Cortex of kidney (tissue), 1 donor: ENCODE measurements at places on chromosomes 11 and 22.

GRCh38 chr11:102118937-102119336 lies 8.7 kb downstream of the YAP1 start:
- no peak for DNase-seq

DNA sequence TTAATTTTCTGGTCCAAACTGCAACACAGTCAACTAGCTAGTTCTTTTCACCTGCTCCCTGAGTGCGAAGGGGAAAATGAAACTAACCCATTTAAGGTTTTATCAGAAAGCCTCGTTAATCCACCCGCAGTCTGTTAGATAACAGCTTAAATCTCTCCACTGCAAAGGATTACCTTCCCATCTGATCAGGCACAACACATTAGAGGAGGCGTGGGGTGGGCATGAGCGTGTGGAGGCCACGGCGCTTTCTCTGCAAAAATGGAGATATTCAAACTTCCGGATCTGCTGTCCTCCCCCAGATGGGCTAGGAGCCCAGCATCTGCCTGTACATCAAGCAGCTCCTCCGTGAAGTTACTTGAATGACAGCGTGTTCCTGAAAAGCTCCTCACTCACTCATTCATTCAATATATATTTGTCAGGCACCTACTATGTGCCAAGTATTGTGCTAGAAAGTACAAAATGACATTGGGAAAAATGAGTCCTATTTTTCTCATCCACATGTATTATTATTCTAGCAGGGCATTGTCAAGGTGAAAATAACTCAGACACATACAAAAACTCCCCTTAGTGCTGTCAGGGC lies 13.5 kb upstream of the ANKK1 start:
- DNase-seq, result no peak

DNA sequence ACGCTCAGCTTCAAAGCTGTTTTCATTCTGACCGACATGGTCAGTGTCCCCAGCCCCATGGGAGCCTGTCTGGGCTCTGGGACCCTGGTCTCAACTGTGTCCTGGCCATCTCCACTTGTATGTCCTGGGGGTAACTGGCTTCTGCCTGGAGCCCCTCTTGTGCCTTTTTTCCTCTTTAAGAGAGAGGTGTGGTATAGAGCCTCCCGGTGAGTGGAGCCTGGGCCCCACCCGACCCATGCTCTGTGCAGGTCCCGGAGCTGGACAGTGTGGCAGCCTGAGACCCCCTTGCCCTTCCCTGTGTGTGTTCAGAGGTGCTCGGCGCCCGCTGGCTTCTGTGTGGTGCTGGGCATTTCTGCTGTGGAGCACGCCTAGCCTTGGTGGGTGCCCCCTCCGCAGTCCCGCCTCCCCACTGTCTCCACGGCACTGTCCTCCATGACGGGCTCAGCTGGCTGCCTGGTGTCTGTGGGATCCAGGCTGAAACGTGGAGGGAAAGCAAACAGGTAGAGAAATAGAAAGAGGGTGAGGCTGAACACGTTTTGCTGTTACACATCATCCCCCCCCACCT lies 74.9 kb downstream of the PARVB start:
- DNase-seq, result no peak

DNA sequence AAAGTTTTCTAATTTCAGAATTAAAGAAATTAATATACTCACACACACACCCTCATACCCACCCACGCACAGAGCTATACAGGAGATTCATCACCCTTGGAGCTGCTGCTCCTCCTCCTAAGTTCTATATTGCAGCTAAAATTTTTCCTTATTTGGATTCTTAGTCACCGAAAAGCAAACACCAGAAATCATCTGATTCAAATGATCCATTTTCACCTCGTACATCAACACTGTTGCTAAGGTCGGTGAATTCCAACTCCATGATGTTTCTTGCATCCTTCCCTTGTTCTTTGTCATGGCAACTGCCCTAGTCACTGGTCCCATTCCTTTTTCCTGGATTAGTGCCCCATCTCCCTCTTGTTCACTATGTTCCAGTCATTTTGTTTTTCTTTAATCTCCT lies 286.2 kb downstream of the GRM5 start:
- DNase-seq, result no peak

GRCh38 chr11:16114431-16114830 lies 241.9 kb downstream of the SOX6 start:
- DNase-seq, result no peak

GRCh38 chr22:43812890-43813289 lies 785 bp upstream of the EFCAB6 start:
- no peak for DNase-seq

GRCh38 chr11:46755962-46756361 lies 36.9 kb downstream of the F2 start:
- DNase-seq, result no peak

- DNase-seq, result no peak
These were observed 15.3 kb downstream of the PARVA start for GRCh38 chr11:12392672-12393071.

DNA sequence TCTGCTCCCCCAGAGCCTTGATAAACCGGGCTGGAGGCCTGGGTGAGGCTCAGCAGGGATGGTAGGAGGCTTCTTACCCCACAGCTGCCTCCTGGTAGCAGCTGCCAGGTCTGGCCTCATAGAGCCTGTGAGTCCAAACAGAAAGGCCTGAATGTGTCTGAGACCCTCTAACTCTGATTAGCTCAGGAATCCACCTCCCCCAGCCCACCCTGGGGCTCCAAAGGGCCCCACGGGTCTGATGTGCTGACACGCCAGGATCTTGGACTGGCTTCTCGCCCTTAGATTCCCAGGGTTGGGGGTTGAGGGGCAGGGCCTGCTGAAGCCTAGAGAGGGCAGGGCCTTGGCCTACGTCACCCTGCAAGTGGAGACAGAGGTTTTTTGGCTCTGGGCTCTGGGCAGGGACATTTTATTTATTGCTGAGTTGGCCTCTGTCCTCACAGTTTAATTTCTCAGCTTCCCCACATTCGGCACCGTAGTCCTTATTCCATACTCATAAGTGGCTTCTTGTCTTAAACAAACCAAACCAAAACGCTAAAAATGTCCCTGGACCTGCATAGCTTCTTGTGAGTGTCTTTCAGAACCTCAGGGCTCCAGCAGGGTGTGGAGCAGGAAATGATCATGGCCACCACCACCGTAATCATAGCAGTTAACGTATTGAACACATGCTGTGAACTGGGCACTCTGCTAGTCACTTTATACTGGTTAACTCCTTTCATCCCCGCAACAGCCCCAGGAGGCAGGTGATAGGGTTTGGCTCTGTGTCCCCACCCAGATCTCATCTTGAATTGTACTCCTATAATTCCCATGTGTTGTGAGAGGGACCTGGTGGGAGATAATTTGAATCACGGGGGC lies 25.1 kb downstream of the KIAA1671 start:
- no peak for DNase-seq

- DNase-seq, result no peak
These were observed 33.1 kb downstream of the GNAZ start for GRCh38 chr22:23103199-23103954.

GRCh38 chr22:23850136-23850611 lies 7.5 kb upstream of the SLC2A11 start:
- no peak for DNase-seq

DNA sequence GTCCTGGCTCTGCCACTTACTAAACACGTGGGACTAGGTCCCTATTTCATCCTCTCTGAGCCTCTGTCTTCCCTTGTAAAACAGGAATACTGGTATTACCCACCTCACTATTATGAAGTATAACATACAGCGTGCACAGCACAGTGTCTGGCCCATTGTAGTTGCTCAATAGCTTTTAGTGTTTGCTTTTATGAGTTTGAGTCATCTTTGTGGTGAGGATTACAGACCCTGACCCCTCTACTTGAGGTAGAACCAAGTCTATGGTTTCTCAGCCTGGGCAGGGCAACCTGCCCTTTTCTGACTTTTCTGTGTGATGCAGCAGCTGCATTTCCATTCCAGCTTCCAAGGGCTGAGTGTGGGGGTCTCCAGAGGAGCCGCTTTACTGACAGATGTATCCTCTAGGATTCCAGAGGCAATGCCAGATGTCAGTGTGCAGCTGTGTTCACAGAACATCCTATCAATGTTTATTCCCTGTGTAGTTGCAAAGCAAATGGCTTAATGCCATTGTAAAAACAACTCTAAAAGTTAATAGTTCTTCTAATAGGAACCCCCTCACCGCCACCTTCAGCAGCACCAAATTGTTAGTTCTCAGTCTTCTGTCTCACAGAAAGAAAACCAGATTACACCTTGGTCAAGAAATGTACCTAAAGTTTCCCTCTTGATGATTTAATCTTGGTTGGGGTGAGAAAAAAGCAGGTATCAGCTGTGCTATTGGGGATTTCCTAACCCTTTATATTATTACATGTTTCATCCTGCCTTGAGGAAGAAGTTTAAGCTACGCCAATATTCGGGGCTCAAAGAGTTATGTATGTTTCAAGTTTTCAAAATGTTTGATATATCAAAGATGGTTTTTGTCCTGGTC lies 16.8 kb downstream of the PRR5L start:
- DNase-seq, result no peak

- no peak for DNase-seq
These were observed 195.9 kb downstream of the BCR start for GRCh38 chr22:23376256-23376655.

GRCh38 chr11:117912497-117912896 lies 16.7 kb downstream of the TMPRSS13 start:
- no peak for DNase-seq

GRCh38 chr11:84757711-84758110 lies 869.4 kb downstream of the DLG2 start:
- no peak for DNase-seq

DNA sequence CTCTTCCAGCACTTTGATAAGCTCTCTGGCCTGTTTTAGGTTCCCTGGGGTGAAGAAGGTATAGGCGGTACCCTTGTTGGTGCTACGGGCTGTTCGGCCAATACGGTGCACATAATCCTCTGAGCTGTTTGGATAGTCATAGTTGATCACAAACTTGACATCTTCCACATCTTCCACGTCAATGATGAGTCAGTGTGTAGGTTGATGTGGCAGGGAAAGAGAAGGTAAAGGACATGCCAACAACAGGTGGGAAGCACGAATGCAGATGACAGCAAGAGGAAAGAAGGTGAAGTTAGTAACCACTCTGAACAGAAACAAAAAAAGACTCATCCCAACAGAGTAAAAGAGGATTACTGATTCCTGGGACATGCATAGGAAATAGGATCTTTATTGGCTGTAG lies 18.2 kb downstream of the DDX17 start:
- DNase-seq, result no peak

DNA sequence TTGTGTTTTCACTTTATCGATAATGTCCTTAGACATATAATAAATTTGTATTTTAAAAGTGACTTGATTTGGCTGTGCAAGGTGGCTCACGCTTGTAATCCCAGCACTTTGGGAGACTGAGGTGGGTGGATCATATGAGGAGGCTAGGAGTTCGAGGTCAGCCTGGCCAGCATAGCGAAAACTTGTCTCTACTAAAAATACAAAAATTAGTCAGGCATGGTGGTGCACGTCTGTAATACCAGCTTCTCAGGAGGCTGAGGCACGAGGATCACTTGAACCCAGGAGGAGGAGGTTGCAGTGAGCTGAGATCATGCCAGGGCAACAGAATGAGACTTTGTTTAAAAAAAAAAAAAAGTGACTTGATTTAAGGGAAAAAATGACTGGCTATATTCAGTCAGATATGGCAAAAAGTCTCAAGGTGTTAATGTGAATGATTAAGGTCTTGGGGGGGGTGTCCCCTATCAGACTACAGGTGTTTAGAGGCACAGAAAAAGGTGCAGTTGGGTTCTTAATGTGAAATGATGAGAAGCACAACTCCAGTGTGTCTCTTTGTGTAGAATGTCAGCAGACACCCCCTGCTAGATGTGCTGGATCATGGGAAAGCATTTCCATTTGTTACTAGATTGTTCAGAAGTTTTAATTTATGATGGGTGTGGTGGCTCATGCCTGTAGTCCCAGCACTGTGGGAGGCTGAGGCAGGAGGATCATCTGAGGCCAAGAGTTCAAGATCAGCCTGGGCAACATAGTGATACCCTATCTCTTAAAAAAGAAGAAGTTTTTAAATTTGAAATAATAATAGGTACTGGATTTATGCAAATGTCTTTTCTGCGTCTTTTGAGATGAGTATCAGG lies 17.0 kb downstream of the NEAT1 start:
- DNase-seq, result no peak

DNA sequence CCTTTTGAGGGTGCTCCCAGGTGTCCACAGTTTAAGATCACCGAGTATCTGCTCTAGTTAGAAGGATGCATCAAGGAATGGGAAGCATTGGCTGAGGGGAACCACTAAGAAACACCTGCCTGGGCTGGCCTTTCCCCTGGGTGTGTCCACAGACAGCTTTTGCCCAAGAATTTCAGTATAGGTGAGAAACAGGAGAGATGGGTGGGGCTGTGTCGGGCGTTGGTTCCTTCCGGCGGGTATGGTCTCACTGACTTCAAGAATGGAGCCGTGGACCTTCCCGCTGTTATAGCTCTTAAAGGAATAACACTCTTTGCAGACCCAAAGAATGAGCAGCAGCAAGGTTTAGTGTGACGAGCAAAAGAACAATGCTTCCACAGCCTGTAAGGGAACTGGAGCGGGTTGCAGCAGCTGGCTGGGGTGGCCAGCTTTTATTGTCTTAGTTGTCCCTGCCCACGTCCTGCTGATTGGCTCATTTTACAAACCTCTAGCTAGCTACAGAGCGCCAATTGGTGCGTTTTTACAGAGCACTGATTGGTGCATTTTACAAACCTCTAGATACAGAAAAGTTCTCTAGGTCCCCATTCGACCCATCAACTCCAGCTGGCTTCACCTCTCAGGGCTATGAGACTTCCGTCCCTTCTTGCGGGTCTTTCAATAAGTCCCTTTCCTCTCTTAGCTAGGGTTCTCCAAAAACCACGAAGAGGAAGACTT lies 2.4 kb downstream of the FADS1 start:
- DNase-seq, result no peak

DNA sequence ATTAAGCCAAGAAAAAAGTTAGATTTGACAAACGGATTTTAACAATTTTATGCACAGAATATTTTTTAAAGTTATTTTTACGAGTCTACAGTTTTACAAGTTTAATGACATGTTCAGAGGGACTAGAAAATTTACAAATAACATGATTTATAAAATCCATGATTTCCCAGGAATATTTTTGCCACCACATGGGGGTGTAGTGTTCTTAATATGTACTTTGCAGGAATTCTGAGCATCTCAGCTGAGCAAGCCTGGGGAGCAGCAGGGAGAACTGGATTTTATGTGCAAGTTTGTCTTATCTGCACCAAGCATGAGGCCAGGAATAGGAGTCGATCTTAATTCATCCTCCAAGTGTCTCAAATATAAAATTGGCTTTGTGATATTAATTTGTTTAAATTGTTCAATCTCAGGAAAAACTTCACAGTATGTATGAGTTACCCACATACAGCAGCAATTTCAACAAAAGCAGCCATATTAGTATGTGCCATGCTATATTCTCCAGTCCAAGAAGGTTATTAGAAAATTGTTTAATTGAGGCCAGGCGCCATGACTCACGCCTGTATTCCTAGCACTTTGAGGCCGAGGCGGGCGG lies 826.3 kb downstream of the DLG2 start:
- DNase-seq, result no peak
